ENCODE measurements at places on chromosomes 7 and 10.
A peak's percentile ranks its signal among the peaks of the same experiment; 100 is the strongest.

GRCh38 chr10:122083478-122084025 is 94.6 kb downstream of the TACC2 start:
- no peak for DNase-seq

- peak; percentile 100 for DNase-seq
Measured at GRCh38 chr10:29658984-29659965, 24.5 kb upstream of the SVIL start.

- DNase-seq, result peak; percentile 81
Measured at GRCh38 chr10:62264702-62265436, 3.8 kb downstream of the RTKN2 start.

GRCh38 chr10:59825932-59826331 is 72.7 kb upstream of the MRLN start:
- DNase-seq, result no peak

- no peak for DNase-seq
Measured at GRCh38 chr7:52168085-52168484, 851.5 kb upstream of the COBL start.

GRCh38 chr7:22302951-22303423 is 54.0 kb downstream of the RAPGEF5 start:
- no peak for DNase-seq

GRCh38 chr7:30654296-30655090 is 27.8 kb downstream of the CRHR2 start:
- no peak for DNase-seq

GRCh38 chr7:86647385-86648094 is 3.8 kb downstream of the GRM3 start:
- no peak for DNase-seq

- DNase-seq, result no peak
Measured at GRCh38 chr10:73414230-73414945, 530 bp upstream of the ANXA7 start.

DNA sequence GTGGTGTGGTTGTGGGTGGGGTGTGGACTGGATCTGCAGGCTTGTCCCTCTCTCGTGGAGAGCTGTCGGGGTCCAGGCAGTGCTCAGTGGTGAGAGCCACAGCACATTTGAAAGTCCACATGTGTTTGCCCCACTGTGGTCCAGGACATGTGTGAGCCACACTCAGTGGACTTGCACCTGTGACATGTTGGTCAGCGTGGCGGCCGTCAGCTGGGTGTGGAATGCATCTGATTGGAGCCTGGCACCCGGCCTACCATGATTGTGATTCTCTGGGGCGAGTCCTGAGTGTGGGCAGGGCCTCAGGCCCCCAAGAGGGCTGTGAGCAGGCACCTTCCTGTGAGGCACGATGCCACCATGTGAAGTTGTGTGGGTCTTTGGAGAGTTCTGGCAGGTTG is 77.9 kb downstream of the DNAJB6 start:
- no peak for DNase-seq

DNA sequence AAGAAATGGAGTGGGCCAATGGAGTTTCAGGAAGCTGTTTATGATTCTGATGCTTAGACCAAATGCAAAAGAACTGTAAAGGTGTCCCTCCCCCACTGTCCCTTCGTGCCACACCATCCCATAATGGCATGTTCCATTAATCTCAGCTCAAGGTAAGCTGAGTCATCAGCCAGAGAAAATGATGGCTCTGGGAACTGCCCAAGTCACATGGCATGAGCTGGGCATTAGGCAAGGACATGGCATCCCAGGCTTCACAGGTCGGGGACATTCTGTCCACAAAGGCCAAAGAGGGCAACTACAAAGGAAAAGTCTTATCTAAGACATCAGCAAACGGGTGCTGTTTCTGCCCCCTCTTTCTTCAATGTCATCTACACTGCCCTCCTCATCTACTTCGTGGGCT is 44.9 kb downstream of the DLG5 start:
- DNase-seq, result no peak

DNA sequence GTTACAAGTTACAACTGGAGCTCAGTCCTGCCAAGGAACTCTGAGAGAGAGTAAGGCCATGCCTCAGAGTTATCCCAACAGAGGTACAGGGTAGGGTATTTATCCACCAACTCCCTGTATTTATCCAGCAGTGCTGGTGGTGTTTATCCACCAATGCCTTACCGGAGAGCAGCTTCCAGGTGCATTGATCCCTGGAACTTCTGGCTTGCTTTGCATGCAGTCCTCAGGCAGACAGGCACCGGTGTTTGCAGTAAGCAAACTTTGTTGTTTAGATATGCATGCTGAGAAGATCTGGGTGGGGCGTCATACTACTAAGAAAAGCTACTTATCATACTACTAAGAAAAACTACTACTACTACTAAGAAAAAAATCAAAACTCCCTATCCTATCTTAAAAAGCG is 92.4 kb downstream of the CYP26A1 start:
- no peak for DNase-seq

- peak; percentile 21 for DNase-seq
Measured at GRCh38 chr7:28686418-28686800, 271.7 kb downstream of the TRIL start.

DNA sequence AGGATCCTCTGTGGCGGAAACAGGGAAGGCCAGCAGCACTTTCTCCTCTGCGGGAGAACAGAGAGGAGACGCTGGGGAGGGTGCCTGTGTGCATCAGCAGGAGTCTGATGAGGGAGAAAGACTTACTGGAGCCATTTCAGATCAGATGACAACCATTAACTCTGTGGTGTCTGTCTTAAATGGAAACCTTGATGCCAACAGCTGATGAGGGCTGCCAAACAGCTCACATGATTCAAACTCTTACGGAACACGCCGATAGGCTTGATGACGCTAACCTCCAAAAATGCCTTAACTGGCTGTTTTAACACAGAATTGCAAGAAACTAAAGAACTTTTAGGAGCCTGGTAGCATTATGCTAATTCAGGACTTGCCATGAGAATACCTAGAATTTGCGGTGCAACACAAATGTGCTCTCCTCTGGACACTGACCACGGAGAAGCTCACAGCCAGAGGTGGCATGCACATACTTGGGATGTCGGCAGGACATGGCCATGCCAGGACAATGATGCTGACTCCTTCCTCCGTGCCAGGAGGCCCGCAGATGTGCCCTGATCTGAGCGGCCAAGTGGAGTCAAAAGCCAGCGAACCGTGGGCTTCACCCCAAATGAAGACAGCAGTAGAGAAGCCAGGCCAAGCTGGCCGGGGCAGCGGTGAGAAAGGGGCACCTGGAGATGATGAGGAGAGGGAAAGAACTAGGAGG is 154.9 kb downstream of the ZMYND11 start:
- DNase-seq, result no peak

- DNase-seq, result peak; percentile 72
Measured at GRCh38 chr10:96513698-96514561, at the start of gene TLL2. TLL2 (minus strand) TSS chr10:96513926; CDS start chr10:96513685, 241 bp downstream.

GRCh38 chr7:116259156-116259870 is 49.0 kb downstream of the TES start:
- no peak for DNase-seq

DNA sequence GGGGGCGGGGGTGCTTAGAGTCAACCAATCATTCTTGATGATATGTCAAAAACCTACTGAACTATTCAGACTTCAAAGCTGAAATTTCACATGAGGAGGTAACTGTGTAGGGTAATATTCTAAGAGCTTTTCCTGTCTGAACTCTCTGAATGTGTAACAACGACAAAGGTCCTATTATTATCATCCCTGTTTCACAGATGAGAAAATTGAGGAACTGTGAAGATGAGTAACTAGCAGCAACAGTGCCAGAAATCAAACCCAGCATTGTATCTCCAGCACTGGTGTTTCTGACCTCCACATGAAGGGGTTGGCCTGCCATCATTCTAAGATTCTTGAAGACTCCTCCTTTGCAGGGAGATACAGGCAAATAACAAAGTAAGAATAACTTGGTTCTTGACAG is 294.7 kb upstream of the AOAH start:
- DNase-seq, result no peak

DNA sequence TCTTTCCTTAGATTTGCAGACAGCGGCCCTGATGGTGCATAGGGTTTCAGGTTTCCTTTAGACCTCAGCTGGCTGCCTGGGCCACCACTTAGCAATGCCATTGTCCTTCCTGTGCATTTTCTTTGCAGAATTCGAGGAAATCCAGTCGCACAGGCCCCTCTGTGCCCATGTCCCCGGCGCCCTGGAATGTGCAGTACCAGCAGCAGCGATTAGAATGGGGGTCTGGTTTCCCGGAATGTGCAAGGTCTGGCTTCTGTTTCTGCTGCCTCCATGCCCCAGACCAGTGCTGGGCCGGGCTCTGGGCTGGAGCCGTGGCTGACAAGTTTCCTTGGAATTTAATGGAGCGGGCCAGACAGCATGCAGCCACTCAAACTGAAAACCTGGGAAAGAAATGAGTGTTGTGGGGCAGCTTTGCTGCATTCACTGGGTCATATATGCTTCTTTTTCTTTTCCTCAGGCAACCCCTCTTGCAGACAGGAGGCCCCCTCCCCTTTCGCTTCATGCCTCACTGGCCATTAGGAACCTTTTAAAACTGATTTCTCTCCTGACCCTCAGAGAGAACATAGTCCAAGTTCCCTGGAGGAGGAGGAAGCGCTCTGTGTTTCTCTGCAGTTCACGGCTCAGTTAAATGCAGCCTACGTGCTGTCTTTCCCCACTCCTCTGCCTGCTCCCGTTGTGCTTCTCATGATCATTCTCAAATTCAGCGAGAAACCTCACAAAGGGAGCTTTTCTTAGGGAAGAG is 14.4 kb downstream of the HTRA1 start:
- no peak for DNase-seq

- peak; percentile 6 for DNase-seq
Measured at GRCh38 chr10:14478604-14479003, 147.9 kb upstream of the FRMD4A start.

- DNase-seq, result no peak
Measured at GRCh38 chr7:129652914-129653313, 41.4 kb downstream of the NRF1 start.

DNA sequence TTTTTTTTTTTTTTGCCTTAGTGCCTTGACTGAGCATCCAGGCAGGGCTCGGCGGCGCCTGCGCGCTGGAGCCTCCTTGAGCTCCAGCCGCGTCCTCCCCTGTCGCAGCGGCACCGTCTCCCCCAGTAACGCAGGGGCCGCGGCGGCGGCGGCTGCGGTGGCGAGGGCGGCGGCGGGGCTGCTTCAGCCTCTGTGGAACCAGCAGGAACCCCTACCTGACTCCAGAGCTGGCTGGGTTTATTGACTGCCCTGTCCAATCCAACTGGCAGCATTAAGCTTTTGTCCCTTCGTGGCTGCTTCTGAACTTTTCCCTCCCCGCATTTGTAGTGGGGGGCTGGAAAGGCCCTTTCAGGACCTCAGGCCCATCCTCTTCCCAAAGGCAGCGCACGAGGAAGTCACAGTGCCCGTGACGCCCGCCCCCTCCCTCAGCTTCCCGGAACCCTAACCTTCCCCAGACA is at the start of gene GPR85:
Gene GPR85 (minus strand): TSS at position 397 of the 458 bp plus-strand sequence. CDS start 2,106 bp downstream, outside the sequence.
- peak; percentile 14 for DNase-seq

GRCh38 chr7:129122751-129123509 is 21.6 kb upstream of the TSPAN33 start:
- DNase-seq, result peak; percentile 100

GRCh38 chr7:70504254-70504653 is 627.7 kb upstream of the GALNT17 start:
- DNase-seq, result no peak

- DNase-seq, result no peak
Measured at GRCh38 chr10:117272195-117273076, 31.5 kb downstream of the SLC18A2 start.

GRCh38 chr7:116187400-116187799 is 22.9 kb upstream of the TES start:
- DNase-seq, result no peak

DNA sequence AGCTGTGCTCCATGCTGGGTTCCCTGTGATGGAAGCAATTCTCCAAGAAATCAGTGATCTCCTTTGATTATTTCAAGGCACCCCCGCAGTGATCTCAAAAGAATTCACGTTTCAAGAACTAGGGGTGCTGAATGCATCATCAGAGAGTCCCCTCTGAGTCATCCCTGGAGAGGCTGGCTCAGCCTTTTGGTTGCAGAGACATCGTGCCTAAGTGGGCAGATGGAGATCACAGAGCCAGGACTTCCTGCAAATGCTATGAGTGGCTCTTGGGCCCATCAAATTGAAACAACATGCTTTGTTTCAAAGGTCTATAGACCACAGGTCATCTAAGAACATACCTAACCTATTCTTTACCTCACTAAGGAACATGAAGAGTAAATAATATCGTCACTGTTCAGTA is 41.5 kb upstream of the PLEKHA1 start:
- peak; percentile 2 for DNase-seq

- DNase-seq, result peak; percentile 10
Measured at GRCh38 chr7:105524840-105525239, 2.8 kb upstream of the PUS7 start.

DNA sequence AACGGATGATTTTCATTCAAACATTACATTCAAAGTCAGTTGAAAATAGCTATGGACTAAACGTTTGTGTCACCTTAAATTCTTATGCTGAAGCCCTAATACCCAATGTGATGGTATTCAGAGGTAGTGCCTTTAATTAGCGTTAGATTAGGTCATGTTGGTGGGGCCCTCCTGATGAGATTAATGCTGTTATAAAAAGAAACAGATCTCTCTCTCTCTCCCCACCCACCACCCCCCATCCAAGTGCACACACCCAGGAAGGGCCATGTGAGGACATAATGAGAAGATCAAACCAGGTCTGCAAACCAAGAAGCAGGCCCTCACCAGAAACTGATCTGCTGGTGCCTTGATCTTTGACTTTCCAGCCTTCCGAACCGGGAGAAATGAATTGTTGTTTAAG is 44.2 kb downstream of the ZNF438 start:
- no peak for DNase-seq

DNA sequence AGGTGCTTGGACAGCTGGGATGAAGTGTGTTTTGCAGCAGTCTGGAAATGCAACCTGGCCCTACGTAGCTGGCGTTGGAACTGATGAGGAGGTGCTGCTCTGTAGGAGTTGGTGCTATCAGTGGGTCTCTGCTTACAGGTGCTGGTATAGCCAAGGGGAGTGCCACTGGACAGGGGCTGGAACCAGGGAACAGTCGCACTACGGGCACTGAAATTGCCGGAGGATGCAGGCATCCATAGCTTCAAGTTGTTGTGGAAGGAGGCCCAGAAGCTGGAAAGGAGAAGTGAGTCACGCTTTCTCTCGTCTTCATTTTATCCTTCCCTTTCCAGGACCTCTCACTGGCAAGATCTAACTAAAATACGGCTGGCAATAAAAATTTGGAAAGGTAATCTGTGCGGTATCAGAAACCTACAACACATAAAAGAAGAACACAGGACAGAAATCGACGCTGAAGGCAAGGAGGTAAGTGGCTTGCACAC is 25.8 kb downstream of the MACC1 start:
- DNase-seq, result no peak

Measured in inflammatory macrophage treated with lipopolysaccharide for 1 hour (primary cell).